ENCODE measurements at places on chromosomes 12 and 14. TPM values are rescaled to one million over a fixed set of nuclear protein-coding genes. Genes with fewer than 3 reads are reported as not detected.

TMEM119 gene
- 1.4 TPM for total RNA-seq

NELL2 gene
- 208 TPM for total RNA-seq

DNAI7 gene
- 0.10 TPM for total RNA-seq

MAPK1IP1L gene
- 96.1 TPM for total RNA-seq

SPIC gene
- not detected for total RNA-seq

GDF3 gene
- total RNA-seq = not detected

KRT85 gene
- not detected for total RNA-seq

CABP1 gene
- total RNA-seq = not detected

CLEC4D gene
- total RNA-seq = 10.9 TPM

GLT1D1 gene
- total RNA-seq = 9.8 TPM

PRKCH gene
- total RNA-seq = 226 TPM

REC8 gene
- total RNA-seq = 22.7 TPM

PRPH gene
- not detected for total RNA-seq

STON2 gene
- 25.9 TPM for total RNA-seq

CFAP54 gene
- total RNA-seq = 0.21 TPM

ESPL1 gene
- 1.0 TPM for total RNA-seq

LGR5 gene
- not detected for total RNA-seq

OSGEP gene
- 22.4 TPM for total RNA-seq

RPAP3 gene
- 14.7 TPM for total RNA-seq

KCNC2 gene
- not detected for total RNA-seq

IQSEC3 gene
- 0.21 TPM for total RNA-seq

PTPRO gene
- 3.4 TPM for total RNA-seq

Measured in mononuclear cell (primary cell).